T-helper 2 cell (primary cell): ENCODE measurements at places on chromosomes 6 and 20.
A peak's percentile ranks its signal among the peaks of the same experiment; 100 is the strongest.

DNA sequence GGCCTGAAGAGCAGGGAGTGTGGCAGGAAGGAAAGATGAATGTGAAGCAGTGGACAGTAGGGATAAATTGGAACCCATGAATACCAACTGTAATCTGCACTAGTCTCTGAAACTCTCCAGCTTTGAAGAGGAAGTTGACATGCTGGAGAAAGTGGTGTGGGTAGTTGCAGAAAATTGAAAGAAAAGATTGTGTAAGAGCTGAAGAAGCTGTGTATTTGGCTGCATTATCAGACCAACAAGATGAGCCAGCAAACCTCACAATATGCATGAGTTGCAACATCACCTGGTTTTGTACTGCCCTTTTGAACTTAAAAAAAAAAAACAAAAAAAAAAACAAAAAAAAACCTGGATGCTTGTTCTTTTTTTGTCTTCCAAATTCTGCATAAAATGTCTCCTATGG, 921.9 kb upstream of the EYS start:
- no peak for DNase-seq

GRCh38 chr6:6314596-6314995, 5.9 kb downstream of the F13A1 start:
- no peak for DNase-seq

DNA sequence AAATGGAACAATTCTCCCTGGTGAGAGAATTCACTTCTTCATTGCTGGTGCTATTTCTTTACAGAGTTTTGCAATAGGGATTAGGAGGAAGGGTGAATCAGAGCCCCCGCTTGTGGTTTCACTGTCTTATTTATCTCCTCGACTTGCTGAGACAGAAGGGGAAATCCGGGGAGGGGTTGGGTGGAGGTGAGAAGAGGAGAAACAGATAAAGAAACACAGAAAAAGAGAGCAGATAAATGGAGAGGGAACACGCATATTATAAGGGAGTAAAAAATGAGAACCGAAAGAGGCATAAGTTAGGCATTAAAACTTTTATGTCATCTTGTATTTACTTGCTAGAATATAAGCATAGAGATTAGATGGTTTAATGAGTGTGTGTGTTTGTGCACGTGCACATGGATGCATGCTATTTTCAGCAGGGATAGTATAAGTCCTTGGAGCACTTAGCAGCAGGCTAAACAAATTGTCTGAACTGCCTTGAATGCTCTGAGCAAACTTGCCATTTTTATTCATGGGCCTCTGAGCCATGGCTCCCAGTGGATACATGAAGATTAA, 105.0 kb downstream of the OLIG3 start:
- DNase-seq: peak; percentile 79

- no peak for DNase-seq
These were observed 84.5 kb downstream of the SLC16A10 start for GRCh38 chr6:111171577-111172400.

DNA sequence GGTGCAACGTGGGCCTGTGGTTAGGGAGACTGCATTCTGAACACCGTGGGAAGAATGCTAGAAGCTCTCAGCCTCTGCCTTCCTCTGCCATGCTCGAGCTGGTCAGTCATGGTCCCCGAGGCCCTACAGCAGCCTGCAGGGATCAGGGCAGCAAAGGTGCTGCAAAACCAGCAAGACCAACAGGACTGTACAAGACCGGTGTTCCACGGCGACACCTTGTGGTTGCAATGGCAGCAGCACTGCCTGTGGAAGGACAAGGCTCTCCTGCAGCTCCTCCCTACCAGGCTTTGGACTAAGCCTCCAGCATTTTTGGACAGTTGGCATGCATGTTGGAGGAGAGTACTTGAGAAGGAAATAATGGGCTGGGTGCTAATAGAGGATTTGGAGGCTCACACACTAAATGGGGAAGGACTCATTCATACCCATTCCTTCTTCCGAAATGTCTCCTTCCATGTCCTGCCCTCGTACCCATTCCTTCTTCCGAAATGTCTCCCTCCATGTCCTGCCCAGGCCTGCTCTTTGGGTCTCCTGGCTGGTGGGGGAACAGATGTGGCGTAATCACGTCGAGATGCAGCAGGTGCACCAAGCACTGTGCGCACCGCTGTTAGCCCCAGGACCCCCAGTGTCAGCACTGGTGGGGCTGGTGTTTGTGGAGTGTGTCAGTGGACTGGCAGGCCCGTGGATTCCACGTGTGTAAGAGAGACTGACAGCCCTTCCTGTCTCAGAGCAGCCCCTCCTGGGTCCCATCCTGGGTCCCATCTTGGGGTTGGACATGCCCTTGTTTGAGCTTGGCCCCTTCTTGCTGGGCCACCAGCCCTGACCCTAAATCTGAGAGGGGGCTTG, 18.6 kb upstream of the MYT1 start:
- no peak for DNase-seq

DNA sequence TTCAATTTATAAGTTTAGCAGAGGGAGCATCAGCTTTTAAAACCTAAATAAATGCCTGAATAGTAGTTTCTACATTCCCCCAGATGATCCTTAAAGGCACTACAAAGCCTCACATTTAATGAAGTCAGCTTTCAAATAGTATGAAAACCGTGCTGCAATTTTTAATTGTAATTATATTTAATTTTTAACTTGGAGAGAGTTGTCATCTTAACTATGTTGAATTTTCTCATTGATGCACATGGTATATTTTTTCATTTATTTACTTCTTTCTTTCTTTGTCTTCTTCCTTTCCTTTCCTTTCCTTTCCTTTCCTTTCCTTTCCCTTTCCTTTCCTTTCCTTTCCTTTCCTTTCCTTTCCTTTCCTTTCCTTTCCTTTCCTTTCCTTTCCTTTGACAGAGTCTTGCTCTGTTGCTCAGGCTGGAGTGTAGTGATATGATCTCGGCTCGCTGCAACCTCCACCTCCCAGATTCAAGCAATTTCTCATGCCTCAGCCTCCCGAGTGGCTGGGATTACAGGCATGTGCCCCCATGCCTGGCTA, 7.7 kb upstream of the SF3B5 start:
- no peak for DNase-seq

DNA sequence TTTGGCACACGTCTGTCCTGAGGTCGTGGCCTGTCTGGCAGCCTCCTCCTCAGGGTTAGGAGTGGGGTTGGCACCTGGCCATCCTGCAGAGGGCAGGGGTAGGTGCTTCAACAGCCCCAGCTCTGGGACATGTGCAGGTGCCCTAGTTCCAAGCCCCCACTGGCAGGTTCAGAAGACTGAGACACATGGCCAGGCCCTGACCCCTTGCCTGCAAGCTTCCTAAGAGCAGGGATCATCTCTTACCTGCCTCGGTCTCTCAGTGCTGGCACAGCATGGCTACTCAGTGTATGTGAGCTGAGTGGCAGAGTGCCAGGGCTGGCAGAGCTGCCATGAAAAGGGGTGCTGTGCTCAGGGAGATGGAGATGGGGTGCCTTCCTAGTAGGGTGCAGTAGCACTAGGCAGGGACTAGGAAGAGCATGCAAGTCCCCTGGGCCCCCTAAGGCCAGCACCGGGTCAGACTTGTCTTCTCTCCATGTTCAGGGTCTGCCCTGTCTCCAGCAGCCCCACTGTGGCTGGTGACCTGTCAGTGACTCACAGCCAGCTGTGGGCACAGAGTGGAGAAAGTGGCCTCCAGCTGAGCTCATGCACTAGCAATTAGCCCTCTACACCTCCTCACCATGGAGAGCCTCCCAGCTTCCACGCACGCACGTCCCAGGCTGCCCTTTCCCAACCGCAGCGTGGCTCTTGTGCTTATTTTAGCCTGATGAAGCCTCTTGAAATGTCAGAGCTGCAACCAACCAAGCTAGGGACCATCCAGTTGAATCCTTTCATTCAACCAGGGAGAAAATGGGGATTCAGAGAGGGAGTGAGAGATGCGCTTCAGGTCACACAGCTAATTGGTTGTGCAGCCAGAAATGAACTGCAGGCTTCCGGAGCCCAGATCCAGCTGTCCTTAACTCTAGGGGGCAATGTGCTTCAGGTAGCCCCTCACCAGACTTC, 116.6 kb downstream of the MRPL14 start:
- no peak for DNase-seq

- DNase-seq: no peak
These were observed 129.8 kb downstream of the VEGFA start for GRCh38 chr6:43899830-43900229.
